ENCODE measurements at places on chromosomes 6 and 20.

- DNase-seq: no peak
Measured at GRCh38 chr6:144493035-144493910, 208.1 kb downstream of the UTRN start.

DNA sequence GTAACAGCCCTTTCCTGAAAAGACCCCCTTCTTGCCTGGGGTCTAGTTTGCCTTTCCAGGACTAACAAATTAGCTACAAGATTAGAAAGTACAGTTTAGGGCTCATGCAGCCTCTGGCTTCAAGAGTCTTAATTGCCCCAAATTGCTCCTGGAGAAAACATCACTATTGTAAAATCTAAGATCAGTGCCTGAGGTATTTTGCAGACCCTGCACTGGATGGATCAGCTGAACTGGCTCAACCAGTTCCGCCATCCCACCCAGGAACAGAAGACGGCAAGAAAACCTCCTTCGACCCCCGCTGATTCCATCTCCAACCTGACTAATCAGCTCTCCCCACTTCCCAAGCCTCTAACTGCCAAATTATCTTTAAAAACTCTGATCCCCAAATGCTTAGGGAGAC is 236.5 kb upstream of the KCNG1 start:
- no peak for DNase-seq

DNA sequence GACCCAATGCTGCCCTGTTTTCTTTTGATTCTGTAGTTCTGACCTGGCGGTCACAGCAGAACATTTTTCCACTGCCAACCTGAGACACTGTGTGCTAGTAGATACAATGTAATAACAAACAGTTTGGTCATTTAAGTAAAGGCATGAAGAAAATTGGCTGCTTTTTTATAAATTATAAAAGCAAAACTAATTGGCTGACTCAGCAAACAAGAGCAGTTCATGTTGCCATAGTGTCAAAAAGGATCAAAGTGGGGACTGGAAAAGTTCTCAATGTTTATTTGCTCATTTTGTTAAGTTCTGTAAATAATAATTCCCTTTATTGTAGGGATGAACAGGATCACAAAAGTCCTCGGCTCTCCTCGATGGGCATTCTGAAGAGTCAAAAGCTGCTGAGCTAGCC is 599.5 kb downstream of the PKHD1 start:
- DNase-seq: no peak

GRCh38 chr20:61525781-61526431 is 273.8 kb downstream of the CDH4 start:
- no peak for DNase-seq

DNA sequence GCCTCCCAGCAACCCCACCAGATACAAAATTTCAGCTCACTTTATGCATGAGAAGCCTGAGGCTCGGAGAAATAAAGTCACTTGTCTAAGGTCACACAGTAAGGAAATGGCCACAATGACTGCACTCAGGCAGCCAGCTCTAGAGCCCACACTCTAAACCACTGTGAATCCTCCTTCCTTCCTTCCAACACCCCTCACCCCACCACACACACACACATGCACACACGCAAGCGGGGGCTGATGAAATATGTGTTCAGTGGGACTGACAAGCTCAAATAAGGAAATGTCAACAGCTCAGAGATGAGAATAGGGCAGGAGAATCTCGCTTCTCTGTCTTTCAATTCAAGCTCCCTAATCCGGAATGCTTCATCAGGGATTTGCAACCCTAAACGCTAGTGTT is 6.0 kb upstream of the BPIFA1 start:
- DNase-seq: no peak

DNA sequence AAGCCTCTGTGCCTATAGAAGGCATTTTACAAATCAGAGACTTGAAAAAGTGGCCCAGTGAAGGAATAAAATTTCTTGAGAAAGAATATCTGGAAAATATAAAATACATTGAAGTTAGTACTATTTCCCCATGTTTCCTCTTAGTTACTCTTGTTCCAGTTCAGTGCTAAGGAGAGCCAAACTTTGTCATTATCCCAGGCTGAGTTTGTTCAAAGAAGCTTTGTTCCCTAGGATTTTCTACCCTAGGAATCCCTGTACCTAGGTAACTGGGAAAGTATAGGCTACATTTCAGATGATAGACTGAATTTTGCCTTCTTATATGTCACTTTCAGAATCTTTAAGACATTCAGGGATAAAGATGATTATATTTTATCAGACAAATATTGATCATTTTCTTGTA is 1395.7 kb upstream of the MAP3K7 start:
- DNase-seq: no peak

GRCh38 chr6:137829641-137830083 is 37.4 kb upstream of the TNFAIP3 start:
- no peak for DNase-seq

DNA sequence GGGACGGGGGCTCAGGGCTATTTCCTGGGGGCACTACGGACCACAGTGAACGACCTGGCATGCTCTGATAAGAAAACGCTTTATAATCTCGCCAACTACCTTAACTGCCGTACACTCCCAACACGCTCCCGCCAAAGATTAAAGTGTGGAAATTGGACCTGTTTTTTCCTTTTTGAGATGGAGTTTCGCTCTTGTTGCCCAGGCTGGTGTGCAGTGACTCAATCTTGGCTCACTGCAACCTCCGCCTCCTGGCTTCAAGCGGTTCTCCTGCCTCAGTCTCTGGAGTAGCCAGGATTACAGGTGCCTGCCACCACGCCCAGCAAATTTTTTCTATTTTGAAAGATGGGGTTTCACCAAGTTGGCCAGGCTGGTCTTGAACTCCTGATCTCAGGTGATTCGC is 346 bp upstream of the SLC44A4 start:
- no peak for DNase-seq

- DNase-seq: no peak
Measured at GRCh38 chr6:34940030-34940434, 51.0 kb downstream of the ANKS1A start.

DNA sequence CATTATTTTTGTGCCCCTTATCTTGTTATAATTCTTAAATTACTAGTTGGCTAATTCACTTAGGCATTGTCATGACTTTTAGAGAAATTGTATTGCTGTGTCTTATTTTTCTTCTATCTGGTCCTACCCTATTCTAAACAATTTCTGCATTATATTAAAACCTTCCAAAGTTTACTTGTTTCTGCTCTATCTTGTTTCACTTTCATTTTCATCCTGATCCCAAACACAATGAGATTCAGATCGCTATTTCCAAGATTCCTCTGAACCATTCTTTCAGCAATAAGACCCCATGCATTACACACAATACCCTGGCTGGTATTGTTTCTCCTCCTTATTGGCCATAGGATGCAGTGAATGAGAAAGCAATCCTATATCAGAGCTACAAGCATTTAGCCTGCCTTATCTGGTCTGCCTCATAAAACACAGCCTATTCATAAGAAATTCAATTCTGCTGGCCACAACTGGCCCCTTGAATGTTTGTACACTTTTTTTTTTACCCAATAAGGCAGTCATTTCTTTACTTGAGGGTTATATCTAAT is 69.9 kb upstream of the POU3F2 start:
- DNase-seq: no peak
